NCI-H510A treated with DMSO at 0.1 percent for 48 hours (cell line): ENCODE measurements at places on chromosomes 11 and 22.

DNA sequence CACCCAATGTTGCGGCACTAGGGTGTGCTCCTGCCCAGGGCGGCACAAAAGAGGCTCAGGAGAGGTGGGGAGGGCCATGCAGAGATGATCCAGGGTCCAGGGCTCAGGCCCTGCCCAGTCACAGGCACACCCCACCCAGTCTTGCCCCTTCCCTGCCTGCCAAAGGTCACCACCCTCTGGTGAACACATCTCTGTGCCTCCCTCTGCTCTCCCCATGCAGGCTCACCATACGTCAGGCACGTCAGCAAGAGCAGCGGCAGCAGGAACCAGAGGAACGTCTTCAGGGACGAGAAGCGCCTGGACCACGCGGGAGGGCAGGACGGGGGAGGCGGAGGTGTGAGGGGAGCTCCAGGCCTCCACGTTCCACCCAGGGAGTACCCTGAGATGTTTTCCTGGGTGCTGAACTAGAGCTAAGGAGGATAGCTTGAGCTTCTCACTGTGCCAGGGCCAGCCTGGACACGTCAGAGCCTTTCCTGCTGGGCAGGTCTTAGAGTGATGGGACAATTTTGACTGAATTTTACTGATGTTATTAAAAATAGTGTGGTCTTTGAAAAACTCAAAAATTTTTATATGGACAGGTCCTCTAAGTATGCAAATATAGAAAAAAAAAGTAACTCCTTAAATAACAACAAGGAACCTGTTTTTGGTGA, 7.2 kb downstream of the SUN2 start:
- no peak for DNase-seq

DNA sequence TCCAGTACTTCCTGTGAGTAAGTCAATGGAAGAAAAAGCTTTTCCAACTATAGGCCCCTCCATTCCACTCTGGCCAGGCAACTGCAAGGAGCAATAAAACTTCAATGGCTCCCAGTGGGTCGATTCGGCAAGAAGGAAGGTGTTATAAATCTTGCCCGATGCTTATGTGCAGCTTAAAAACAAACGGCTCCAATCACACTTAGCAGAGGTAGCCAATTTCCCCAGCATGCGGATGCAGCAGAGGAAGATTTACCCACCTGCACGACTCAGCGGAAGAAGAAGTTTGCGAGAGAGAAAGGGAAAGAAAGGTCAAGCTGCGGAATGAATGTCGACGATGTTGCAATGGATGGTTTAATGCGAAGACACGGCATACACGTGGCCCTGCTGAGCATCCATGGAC, 141.5 kb downstream of the OPCML start:
- DNase-seq = no peak

GRCh38 chr11:47466201-47466600, 17.3 kb upstream of the RAPSN start:
- DNase-seq = no peak

DNA sequence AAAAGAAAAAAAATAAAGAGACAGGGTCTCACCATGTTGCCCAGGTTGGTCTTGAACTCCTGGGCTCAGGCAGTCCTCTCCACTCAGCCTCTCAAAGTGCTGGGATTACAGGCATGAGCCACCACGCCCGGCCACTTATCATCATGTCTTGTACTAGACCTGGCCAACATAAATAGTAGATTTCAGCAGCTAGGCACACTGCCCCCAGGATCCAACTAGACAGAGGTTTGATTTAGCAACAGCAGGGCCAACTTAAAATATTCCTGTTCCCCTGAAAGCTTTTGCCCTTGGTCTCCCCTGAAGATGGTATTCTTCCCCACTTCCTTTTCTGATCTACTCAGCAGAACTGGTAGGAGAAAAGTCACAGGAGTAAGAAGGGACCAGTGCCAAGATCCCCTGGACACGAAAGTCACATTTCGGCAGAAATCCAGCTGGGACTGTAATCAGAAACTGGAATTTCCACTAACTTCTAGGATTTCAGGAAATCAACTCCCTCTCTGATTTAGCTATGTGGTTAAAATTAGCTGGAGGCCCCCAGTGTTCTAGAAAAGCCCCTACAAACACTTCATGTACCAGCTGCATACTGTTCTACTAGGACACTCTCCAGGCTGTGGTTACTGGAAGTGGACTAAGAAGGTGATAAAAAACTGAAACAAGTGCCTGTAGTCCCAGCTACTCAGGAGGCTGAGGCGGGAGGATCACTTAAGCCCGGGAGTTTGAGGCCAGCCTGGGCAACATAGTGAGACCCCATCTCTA, 8.9 kb upstream of the PPP2R1B start:
- DNase-seq = no peak

DNA sequence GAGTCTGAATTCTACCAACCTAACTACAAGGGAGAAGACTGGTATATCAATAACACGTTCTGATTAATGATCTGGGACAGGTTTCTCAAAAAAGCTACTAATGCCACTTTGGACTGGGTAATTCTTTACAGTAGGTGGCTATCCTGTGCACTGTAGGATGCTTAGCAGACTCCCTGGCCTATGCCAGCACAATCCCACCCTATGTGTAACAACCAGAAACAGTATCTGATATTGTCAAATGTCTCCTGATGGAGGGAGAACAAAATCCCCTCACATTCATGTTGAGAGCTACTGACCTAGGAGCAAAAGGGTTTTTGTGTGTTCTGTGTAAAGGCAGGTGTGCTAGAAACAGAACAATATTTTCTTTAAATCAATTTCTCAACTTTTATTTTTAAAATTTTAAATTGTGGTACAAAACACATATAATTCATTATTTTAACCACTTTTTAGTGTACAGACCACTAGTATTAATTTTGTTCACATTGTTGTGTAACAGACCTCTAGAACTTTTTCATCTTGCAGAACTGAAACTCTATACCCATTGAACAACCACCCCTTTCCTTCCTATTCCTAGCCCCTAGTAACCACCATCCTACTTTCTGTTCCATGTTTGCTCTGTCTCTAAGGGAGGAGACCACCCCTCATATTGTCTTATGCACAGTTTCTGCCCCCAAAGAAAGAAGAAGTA, 2.1 kb upstream of the MS4A6A start:
- no peak for DNase-seq
